ENCODE measurements at places on chromosomes 13 and 19.

GRCh38 chr13:46567671-46568070, 14.7 kb downstream of the LRCH1 start:
- peaks cover 81% of the 10 kb centered on the region for H3K4me1 ChIP-seq
- H3K4me3 ChIP-seq, result no peak overlapping the region
- H3K27me3 ChIP-seq, result peaks cover 2% of the 10 kb centered on the region
- H3K36me3 ChIP-seq, result no peaks in the 10 kb centered on the region

DNA sequence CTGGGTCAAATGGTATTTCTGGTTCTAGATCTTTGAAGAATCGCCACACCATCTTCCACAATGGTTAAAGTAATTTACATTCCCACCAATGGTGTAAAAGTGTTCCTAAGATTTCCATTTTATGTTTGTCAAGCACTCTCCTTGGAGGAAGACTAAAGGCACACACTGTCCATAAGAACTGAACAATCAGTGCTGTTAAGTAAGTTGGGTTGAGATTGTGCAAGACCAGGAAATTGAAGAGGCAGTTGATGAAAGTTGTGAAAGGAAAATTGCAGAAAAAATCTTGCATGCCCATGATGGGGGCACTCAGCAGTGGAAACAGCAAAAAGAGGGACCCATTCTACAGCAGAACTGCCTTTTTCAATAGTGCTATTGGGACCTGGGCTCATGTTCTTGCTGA, 323.6 kb downstream of the DLEU7 start:
- H3K36me3 ChIP-seq, result no peaks in the 10 kb centered on the region
- H3K4me1 ChIP-seq, result no peaks in the 10 kb centered on the region
- DNase-seq, result no peak

DNA sequence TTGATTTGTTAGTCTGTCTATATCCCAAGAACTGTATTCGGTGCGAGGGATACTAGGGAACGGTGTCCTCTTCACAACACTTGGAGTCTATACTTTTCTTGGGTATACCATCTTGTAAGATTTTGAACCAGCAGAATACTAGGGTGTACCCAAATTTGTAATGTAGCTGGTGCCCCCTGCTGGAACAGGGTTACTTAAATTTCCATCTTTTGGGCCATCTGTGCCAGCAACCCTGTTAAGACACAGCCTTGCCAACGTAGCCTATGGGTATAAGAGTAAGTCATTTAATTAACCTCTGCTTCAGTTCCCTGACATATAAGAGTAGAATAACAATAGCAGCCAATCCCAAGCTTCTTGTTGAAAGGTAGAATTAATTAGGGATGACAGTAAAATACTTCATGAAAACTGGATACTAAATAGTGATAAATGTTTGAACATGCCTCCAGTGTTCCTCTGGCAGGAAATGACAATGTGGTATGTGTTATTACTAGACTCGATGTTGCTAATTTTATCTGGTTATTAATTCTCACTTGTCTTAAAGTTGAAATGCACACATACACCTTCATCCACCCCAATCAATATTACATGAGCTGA, 607.6 kb downstream of the FGF9 start:
- no peak overlapping the region for H3K4me3 ChIP-seq
- peak; percentile 29 for DNase-seq
- no peaks in the 10 kb centered on the region for H3K4me1 ChIP-seq
- no peaks in the 10 kb centered on the region for H3K36me3 ChIP-seq
- peaks cover 7% of the 10 kb centered on the region for H3K27me3 ChIP-seq

DNA sequence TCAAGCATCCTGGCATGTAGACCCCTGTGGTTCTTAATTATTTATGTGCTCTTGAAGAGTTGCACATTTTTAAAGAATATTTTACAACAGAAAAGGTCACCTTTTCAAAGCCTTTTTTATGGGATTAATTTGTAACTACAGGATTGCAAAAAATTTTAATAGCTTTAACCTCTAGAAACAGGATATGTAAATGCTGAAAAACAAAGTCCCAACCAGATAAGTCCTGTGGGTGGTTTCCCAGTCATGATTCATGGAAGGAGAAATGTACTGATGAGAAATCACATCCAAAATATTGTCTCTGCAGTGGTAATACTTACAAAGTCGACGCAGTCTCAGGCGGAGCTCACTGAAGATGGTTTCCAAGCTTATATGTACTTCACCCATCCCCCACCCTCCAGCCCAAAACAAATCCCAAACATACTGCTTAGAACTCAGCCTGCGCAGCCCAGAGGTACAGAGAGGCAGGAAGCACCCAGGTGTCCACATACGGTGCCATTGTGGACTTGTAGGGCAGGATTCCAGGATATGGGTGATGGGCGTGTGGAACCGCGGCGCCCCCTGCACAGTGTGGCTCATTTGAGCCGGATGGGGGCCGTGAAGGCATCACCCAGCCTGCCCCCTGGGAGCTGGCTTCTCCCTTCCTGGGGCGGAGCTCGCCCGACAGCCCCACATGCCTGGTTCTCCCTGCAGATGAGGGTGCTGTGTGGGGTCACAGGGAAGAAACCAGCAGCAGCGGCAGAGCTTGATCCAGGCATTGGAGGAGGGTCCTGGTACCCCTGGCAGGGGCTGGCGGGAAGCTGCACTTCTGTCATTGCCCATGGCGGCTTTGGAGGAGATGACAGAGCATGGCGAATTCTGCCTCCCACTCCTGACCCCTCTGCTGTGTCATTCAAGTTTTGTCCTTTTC, 101.2 kb downstream of the ATP11A start:
- peaks cover 8% of the 10 kb centered on the region for H3K36me3 ChIP-seq
- DNase-seq, result no peak
- no peak overlapping the region for H3K27ac ChIP-seq

DNA sequence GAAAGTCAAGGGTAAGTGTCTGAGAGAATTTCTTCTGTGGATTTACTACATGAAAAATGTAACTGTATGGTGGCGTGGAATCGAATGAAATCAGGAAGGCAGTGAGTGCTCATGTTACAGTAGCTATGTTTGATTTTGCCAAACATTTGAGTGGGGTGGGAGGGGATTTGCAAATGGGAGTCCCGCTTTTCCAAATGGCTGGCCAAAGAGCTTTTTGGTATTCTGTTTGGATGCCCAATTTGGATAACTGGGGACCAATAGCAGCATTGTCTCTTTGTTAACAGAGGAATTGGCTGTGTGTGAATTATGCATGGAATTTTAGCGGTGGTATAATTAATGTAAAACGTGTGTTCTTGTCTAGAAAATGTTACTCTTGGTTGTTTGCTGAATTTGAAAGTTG, 17.8 kb downstream of the HNRNPM start:
- H3K4me3 ChIP-seq, result no peak overlapping the region
- peaks cover 6% of the 10 kb centered on the region for H3K27me3 ChIP-seq
- DNase-seq, result no peak
- H3K4me1 ChIP-seq, result peaks cover 38% of the 10 kb centered on the region
- H3K27ac ChIP-seq, result no peak overlapping the region
- H3K36me3 ChIP-seq, result peaks cover 16% of the 10 kb centered on the region

- H3K4me3 ChIP-seq, result no peak overlapping the region
- no peak for DNase-seq
- peaks cover 1% of the 10 kb centered on the region for H3K27me3 ChIP-seq
- H3K36me3 ChIP-seq, result peaks cover 3% of the 10 kb centered on the region
- H3K4me1 ChIP-seq, result peaks cover 6% of the 10 kb centered on the region
Measured at GRCh38 chr19:48608798-48609263, 2.3 kb downstream of the SPACA4 start.

DNA sequence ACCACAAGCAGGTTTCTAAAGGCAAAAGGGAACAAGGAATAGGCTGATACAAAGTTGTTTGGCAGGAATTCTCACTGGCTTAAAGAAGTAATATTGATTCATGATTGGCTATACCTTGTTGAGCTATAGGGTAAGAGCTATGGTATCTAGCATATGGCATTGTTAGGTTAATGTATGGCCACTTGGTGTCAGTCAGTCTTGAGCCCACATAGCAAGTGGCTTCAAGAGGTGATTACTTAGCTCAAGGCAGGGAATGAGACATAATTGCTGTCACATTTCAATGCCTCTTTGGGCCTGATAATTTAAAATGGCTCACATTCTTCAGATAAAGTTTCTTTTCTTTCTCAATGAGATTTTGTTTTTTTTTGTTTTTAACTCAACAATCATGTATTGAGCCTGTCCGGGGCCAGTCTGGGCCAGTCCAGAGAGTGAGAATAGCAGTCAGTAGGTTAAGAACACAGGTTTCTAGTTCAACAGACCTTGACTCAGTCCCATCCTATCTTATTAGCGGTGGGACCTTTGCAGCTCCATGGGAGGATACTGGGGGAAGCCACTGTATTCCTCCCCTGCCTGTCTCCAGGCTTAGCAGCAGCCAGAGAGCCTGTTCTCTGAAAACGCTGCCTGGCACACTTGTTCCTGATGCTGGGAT, 45.8 kb upstream of the RCBTB2 start:
- DNase-seq, result no peak

DNA sequence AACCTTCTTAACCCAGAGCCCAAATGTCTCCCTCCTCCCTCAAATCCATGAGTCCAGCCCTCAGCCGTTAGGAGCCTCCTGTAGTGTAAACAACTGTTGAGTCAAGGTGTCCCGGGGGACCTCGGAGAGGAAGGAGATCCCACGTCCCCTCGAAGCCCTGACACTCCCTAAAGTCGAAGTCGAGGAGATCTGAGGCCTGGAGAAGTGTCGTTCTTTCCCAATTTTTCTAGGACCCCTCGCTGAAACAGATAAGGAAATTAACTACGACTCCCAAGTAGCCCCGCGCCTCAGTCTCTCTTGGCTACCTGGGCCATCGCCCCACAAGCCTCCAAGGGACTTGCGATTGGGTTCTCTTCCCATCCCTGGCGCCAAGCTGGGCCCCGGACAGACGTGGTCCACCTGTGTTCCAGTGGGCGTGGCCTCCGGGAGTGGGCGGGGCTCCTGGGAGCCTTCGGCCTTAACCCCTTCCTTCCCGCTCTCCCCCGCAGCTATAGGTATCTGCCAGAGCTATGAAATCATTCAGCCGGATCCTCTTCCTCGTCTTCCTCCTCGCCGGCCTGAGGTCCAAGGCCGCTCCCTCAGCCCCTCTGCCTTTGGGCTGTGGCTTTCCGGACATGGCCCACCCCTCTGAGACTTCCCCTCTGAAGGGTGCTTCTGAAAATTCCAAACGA, 869 bp downstream of the GFY start:
- no peak for DNase-seq
- peaks cover 4% of the 10 kb centered on the region for H3K36me3 ChIP-seq
- H3K4me3 ChIP-seq, result no peak overlapping the region
- H3K27ac ChIP-seq, result no peak overlapping the region
- peaks cover 61% of the 10 kb centered on the region for H3K27me3 ChIP-seq

DNA sequence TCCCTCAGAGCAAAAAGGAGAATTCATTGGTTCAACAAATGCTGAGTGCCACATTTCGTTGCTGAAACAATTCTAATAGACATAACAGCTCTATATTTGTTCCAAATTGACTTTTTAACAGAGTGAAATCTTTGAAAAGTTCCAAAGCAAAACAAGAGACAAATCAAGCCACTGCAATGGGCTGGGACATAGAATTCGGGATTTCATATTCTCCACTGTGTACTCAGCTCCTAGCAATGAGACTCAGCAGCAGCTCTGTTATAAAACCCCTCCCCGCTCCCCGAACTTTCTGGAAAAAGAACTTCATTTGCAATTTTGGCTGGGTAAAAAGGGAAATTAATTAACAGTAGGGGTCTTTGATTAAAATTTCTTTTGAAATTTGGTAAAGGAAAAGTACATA, 11.3 kb downstream of the RFX2 start:
- peaks cover 5% of the 10 kb centered on the region for H3K36me3 ChIP-seq
- H3K27ac ChIP-seq, result no peak overlapping the region
- DNase-seq, result no peak
- H3K27me3 ChIP-seq, result peaks cover 5% of the 10 kb centered on the region
- H3K4me1 ChIP-seq, result peaks cover 18% of the 10 kb centered on the region

- H3K27ac ChIP-seq, result no peak overlapping the region
- H3K4me1 ChIP-seq, result no peaks in the 10 kb centered on the region
- no peaks in the 10 kb centered on the region for H3K36me3 ChIP-seq
- H3K4me3 ChIP-seq, result no peak overlapping the region
- DNase-seq, result no peak
- H3K27me3 ChIP-seq, result no peaks in the 10 kb centered on the region
Measured at GRCh38 chr13:66803808-66804456, 426.2 kb downstream of the PCDH9 start.

DNA sequence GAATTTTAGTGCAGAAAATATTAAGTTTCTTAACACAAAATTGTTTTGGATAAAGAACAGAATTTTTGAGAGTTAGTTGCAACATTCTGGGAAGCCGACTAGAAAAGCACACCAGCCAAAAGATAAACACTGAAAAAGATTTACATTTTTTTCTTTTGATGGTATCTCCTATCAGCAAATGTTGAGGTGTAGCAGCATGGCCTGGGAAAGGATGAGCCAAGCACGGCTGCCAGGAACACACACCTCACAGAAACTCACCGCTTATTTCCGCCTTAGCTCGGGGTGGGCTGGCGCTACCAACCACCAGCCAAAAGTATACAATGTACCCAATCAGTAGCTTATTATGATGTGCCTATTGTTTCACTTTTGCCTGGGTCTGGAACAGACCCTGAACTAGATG, 134.7 kb downstream of the MIPEP start:
- H3K27me3 ChIP-seq, result peaks cover 3% of the 10 kb centered on the region
- no peak overlapping the region for H3K4me3 ChIP-seq
- no peak overlapping the region for H3K27ac ChIP-seq

All from immature natural killer cell (primary cell).